ENCODE measurements at places on chromosomes 13 and 19.

DNA sequence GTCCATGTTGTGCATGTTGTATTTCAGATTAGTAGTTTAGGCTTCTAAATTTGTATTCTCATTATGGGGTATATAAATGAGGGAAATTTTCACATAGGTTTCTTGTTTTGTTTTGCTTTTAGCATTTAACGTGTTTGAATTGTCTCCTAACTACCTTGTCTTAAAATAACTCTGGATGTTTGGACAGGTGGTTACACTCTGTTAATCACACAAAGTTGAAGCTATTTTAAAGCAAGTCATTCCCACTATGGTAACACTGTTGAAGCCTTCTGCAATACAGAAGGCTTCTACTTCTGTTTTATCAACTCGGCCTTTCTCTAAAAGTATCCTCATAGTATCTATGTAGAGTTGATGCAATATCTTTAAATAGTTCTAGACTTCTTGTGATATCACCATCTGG lies 245.3 kb upstream of the HTR2A start:
- DNase-seq, result no peak

DNA sequence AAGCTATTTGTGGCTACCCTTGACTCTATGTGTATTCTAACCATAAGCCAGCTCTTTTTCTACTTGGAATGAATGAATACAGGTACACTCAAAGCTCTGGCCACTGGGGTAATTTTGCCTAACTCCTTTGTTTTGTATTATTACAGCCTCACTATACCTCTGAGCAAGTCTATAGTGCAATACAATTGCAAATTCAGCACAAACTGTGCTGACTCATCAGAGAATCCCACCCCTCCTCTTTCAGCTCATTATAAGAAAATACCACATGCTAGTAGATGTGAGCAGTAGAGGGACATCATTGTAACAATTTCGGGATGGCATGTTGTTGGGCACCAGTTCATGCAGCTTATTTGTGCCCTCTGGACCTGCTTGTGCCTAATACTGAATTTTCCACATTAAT lies 1382.2 kb downstream of the SLITRK5 start:
- no peak for DNase-seq

- no peak for DNase-seq
Observed at GRCh38 chr19:18932216-18932841, 8.7 kb downstream of the HOMER3 start.

GRCh38 chr19:30551271-30551670 lies 179.1 kb downstream of the ZNF536 start:
- DNase-seq, result no peak

DNA sequence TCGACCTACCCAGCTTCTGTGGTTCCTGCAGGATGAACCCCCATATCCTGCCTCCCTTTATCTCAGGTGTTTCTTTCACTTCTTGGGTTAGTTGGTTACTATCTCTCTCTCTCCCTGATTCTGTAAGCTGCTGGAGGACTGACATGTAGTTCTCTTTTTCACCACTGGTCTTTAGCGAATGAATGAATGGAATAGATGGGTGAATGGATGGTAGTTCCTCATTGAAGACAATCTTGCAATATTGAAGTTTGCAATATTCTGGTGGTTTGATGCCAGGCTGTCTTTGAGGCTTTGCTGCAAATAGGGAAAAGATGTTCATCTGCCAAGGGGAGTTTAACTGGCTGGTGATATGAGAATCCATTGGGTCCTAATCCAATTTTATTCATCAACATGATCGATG lies 120.2 kb downstream of the UBL3 start:
- no peak for DNase-seq

DNA sequence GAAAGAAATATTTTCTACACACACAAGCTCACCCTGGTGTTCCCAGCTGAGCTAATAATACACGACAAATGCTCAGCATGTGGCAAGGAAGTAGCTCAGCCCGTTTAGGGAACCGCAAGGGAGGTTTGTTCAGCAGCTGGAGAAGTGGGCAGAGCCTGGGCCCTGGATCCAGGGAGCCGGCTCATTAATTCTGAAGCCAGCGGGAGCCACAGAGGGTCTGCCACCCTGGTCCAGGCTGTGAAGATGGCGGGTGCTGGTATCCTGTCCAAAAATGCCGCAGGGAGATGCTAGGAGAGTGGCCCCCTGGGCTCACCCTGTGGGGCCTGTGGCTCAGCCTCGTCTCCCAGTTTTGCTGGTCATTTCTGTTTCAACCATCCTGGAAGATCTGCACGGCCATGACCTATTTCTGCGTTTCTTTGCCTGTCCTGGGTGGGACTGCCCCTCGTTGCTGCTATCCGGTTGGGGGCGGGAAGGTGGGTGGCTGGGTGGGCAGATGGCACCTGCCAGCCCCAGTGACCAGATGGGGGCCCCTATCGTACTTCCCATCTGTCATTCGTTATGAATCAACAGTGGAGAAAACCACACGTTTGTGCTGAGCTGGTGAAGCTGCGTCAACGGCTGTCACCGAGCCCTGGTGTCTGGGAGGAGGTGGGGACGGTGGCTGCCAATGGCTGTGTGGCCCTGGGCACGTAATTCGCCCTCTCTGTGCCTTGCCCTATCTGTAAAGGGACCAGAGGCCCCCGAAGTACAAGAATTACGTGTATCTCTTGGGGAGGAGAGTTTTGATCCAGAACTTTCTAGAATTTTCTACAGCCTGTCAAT lies 2.7 kb upstream of the GNA15 start:
- DNase-seq, result peak; percentile 36

- no peak for DNase-seq
Observed at GRCh38 chr19:17423429-17424208, 3.8 kb downstream of the MVB12A start.

DNA sequence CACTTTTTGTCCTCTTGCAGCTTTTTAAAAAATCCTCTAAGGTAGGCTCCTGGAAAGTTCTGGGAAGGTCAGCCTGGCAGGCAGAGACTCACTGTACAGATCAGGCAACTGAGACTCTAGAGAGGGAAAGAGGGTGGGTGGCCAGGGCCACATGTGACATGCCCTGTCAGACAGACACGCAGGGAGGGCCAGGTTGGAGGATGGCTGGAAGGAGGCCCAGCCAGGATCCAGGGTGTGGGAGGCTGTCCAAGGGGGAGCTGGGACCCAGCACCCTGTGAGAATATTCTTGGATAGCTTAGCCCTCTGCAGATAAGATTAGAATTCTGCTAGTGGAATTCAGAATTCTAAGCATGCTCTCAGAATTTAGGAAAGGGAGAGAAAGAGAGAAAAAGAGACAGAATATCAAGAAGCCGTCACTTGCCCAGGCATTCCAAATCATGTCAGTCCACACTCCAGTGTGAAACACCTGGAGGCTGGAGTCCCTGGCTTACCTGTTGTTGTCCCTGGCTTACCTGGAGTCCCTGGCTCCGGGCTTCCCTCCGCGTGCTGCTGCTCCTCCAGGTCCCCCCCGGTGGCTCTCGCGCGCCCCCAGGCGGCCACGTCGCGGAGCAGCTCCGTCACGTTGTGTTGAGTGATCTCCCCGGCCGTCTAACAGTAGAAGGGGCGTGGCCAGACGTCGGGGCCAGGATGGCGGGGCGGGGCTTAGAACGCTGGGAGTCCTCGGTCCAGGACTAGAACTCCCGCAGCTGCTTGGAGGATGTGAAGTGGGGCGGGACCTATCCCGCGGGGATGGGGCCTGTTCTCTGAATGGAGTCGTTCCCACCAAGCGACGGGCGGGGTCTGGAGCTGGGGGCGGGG lies 2.8 kb upstream of the TNNI3 start:
- DNase-seq, result peak; percentile 57

- DNase-seq, result no peak
Observed at GRCh38 chr19:55459950-55460657, 1.3 kb downstream of the ISOC2 start.

DNA sequence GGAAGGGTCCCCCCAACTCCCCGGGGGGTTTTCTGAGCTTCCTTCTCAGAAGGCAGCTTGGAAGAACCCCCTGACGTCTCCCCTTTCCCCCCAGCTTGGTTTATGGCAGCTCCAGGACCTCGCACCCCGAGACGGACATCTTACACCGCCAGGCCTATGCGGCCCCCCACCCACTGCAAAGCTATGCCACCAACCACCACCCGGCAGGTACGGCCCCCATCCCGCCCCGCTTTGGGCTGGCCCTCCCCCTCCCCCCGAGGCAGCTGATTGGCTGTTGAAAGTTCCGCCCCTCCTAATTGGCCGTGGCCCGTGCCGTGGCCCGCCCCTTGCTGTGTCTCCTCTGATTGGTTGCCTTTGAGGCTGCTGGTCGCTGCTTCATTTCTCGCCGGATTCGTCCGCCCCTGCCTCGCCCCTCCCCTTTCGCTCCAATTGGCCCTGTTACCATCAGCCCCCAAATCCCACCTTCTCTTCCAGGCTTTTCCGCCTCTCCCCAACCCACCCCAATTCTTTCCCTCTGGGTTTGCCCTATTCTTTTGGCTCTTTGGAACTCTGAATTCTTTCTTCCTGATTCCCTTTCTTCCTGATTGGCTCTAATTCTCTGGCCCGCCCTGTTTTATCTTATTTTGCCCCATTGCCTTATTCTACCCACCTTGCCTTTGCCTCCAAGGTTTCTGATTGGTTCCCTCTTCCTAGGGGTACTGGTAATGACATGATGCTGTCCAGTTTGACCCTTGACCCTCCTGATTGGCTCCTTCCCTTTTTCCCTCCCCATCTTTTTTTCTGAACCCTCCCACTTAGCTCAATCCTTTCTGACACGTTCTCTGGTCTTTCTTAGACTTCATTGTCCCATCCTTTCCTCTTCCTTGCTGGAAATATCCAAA lies 2.5 kb downstream of the PRR12 start:
- peak; percentile 80 for DNase-seq

- DNase-seq, result no peak
Observed at GRCh38 chr13:107192289-107192688, 624.4 kb upstream of the ARGLU1 start.

GRCh38 chr19:883661-884211 lies 9.3 kb downstream of the MED16 start:
- DNase-seq, result no peak

- no peak for DNase-seq
Observed at GRCh38 chr13:101988140-101988539, 413.7 kb downstream of the FGF14 start.

GRCh38 chr13:111952032-111952431 lies 114.9 kb upstream of the SOX1 start:
- no peak for DNase-seq

GRCh38 chr13:74423434-74423833 lies 289.2 kb upstream of the KLF12 start:
- no peak for DNase-seq

DNA sequence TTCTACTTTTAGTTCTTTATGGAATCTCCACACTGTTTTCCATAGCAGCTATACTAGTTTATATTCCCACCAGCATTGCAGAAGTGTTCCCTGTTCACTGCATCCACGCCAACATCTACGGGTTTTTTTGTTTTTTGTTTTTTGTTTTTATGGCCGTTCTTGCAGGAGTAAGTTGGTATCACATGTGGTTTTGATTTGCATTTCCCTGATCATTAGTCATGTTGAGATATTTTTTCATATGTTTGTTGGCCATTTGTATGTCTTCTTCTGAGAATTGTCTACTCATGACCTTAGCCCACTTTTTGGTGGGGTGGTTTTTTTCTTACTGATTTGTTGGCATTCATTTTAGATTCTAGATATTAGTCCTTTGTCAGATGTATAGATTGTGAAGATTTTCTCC lies 89.7 kb downstream of the FRY start:
- no peak for DNase-seq

- no peak for DNase-seq
Observed at GRCh38 chr13:77918391-77919245, at the start of gene EDNRB. EDNRB (minus strand) TSS chr13:77918831; CDS start chr13:77918573, 258 bp downstream.

DNA sequence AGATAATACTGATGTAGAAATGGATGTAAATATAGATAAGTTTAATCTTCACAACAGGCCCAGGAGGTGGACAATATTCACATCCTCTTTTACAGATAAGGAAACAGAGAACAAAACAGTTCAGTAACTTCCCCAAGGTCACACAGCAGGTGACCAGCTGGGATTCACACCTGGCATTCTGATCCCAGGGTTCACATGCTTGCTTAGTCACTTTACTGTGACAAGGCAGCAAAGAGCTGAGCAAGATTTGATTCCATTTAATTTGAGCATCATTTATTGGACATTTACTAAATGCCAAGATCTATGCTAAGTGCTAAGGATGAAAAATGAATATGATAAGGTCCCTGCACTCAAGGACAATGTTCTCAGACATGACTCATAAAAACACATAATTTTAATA lies 94.1 kb upstream of the STARD13 start:
- DNase-seq, result no peak

DNA sequence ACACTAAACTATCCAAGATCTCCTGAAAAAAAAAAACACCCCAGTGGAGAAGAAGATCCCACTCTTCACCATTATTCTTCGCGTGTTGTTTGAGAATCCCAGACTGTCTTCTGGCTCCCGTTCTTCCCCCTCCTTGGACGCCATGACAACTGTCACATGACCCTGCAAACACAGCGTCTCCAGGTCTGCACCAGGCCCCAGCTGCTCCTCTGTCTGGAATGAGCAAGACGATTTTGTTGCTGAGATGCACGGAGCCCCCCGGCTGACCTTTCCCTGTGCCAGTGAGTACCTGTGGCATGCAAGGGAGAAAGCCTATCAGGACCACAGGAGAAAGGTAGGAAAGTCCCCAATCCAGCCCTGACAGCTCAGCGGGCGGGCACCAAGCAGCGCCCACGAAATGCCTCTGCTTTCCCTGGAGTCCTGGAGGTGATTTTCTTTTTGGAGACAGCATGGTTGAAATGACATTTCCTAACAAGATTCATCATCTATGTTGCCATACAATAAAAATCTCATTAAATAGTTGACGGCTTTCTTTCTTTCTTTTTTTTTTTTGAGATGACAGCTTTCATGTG lies at the start of gene CFAP97D2:
Gene CFAP97D2 (plus strand): TSS at position 171 of the 572 bp plus-strand sequence. CDS start 74 bp downstream, at position 245.
- DNase-seq, result no peak
